ENCODE measurements at places on chromosomes 3 and 15. TPM values are rescaled to one million over a fixed set of nuclear protein-coding genes. Genes with fewer than 3 reads are reported as not detected.

The FSIP1 gene
- 0.21 TPM for total RNA-seq

The FEZF2 gene
- not detected for total RNA-seq

The ALDH1L1 gene
- total RNA-seq, result not detected

The GPR156 gene
- total RNA-seq, result not detected

The EFCC1 gene
- 0.20 TPM for total RNA-seq

The CGNL1 gene
- not detected for total RNA-seq

DNA sequence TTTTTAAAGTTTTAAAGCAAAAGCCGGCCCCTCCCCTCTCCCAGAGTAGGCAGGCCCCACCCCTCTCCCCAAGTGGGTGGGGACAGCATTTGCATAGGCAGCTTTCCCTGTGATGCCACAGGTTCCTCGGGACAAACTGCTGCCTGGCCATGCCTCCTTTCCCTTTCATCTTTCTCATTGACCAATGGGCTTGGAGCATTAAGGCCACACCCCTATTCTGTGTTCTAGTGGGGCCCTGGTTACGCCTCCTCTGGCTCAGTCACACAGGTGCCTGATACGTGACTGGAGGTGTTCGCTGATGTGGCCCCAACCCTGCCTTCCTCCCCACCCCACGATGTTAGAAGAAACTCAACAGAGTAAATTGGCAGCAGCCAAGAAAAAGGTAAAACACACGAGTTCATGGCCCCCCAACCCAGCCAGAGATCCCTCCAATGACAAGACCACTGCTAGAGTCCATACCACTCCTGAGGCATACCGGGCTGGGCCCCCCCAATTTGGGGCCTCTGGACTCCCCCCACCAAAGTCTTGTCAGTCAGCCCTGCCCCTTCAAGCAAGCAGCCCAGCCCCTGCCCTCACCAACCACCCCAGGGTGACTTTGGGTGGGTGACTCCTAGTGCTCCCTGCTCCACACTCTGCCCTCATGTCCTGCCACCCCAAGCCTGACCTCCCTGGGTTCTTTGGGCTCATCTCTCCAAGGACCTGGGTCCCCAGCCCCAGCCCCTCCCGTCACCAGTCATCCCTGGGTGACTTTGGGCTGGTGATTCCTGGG is 62.8 kb upstream of the CSPG4 start:
- H3K4me3 ChIP-seq, result no peak overlapping the region
- H3K27me3 ChIP-seq, result no peaks in the 10 kb centered on the region
- H3K36me3 ChIP-seq, result no peaks in the 10 kb centered on the region
- DNase-seq, result no peak
- peaks cover 3% of the 10 kb centered on the region for H3K4me1 ChIP-seq
- H3K27ac ChIP-seq, result no peak overlapping the region

DNA sequence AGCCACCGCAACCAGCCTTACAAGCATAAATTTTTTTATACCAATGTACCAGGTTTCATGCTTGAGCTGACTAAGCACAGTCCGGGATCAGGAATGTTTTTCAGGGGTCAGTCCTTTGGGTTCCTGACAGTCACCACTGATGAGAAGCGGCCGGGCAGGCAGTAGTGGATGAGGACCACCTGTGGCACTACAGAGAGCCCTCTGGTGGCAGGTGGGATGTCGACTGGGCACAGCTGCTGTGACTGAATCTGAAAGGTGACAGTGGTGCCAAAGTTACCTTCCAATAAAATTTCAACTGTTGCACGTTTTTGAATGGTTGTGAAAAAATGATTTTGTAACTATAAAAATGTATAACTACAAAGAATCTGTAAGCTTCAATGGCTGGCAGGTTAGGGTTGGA is 34.0 kb downstream of the TPRA1 start:
- H3K27ac ChIP-seq, result no peak overlapping the region
- H3K27me3 ChIP-seq, result no peaks in the 10 kb centered on the region
- H3K4me1 ChIP-seq, result peaks cover 7% of the 10 kb centered on the region
- peaks cover 9% of the 10 kb centered on the region for H3K36me3 ChIP-seq
- DNase-seq, result no peak

DNA sequence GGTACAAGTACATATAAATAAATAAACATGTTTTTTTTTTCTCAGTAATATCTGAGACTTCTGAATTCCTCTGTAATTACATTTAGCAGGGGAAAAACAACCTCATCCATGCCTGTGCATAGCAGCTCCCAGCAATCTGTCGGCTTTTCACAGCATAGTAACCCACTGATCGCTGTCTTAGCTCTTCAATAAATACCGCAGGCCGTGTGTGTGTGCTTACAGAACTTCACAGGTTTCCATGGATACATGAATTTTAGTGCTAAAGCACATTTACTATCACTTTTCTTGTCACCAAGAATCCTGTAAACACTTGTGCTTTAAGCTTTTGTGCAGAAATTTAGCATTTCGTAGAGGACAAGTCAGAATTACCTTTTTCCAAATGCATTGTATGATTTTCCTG is 4.0 kb upstream of the PLAAT1 start:
- peaks cover 3% of the 10 kb centered on the region for H3K4me1 ChIP-seq
- no peaks in the 10 kb centered on the region for H3K36me3 ChIP-seq
- no peak overlapping the region for H3K27ac ChIP-seq
- no peak for DNase-seq

DNA sequence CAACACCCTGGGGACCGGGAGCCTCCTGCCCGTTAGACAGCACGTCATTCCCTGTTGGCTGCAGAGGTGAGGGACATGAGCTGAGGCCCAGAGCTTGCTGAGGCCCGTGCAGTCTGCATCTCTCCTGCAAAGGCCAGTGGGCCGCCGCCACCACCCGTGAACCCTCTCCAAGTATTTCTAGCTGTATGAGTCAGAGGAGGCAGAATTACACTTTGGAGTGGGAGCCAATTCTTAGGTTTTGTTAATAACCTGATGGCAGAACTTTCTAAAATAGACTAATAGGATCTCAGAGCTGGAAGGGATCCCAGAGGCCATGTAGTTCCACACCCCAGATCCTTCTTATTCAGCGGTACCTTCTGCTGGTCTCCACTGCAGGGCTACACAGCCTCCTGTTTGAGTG is 335.2 kb upstream of the CTDSPL start:
- H3K4me3 ChIP-seq, result no peak overlapping the region
- H3K4me1 ChIP-seq, result no peaks in the 10 kb centered on the region
- H3K36me3 ChIP-seq, result no peaks in the 10 kb centered on the region
- no peak overlapping the region for H3K27ac ChIP-seq
- DNase-seq, result no peak

DNA sequence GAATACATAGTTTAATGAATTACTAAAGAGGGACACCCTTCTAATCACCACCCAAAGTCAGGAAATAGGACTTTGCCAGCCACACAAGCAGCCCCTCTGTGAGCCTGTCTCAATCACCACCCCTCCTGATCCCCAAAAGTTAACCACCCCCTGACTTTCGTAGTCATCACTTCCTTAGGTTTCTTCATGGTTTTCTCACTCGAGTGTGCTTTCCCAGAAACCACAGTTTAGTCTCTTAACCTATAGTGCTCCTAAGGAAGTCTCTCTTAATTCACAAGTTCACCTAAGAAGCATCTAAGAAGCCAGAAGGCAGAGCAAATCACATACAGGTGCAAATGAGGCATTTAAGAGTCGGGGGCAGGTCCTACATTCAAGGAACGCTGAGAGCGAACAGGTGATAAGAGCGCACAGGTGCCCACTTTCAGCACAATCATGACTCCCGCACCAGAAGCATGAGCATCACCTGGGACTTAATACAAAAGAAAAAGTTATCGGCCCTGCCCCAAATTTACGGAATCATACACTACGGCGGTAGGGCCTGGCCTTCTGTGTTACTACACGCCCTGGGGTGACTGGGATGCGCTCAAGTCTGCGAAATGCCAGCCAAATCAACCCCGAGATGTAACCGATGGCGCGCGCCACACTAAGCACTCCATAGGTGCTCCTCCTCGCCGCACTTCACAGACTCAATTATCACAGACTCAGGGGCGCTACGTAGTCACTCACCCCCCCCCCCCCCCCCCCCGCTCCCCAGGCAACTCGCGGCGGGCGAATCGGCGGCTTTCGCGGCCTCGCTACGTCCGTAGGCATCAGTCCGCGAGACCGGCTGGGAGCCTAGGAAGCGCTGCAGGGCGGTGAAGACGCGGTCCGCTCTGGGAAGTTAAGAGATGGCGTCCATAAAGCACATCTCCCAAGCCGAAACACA is 815 bp downstream of the ULK4 start:
- peak overlapping the region; percentile 87 for H3K27ac ChIP-seq
- H3K36me3 ChIP-seq, result no peaks in the 10 kb centered on the region
- no peaks in the 10 kb centered on the region for H3K27me3 ChIP-seq
- peak; percentile 54 for DNase-seq
- H3K4me1 ChIP-seq, result peaks cover 13% of the 10 kb centered on the region

DNA sequence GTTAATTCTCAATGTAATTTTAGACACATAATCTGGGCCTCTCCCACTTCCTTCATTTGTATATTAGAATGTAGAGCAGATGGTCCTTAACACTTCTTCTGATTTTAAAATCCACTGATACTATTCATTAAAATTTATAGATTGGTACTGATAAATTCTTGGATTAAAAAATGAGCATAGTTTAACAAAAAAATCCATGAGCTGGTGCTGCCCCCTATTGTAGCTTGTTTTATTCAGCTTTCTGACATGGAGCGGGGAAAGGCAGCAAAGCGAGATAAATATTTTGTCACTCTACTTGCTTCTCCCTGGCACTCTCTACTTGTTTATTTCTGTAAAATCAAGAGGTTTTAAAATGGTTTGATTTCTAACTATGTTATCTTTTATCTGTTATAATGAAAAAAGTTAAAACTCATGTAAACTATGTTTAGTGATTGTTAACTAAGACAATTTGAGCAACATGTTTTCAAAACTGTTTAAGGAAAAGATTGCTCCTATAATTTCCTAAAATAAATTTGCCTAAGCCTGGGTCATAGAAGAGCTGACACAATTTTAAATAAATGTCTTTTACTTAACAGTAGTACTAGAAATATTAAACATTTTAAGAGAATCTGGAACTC is 26.5 kb upstream of the PLOD2 start:
- no peaks in the 10 kb centered on the region for H3K36me3 ChIP-seq
- peaks cover 18% of the 10 kb centered on the region for H3K27me3 ChIP-seq
- DNase-seq, result peak; percentile 26
- no peak overlapping the region for H3K4me3 ChIP-seq
- H3K4me1 ChIP-seq, result no peaks in the 10 kb centered on the region

GRCh38 chr3:126671521-126671920 is 16.6 kb upstream of the TXNRD3 start:
- no peaks in the 10 kb centered on the region for H3K36me3 ChIP-seq
- peaks cover 6% of the 10 kb centered on the region for H3K4me1 ChIP-seq
- H3K4me3 ChIP-seq, result no peak overlapping the region

DNA sequence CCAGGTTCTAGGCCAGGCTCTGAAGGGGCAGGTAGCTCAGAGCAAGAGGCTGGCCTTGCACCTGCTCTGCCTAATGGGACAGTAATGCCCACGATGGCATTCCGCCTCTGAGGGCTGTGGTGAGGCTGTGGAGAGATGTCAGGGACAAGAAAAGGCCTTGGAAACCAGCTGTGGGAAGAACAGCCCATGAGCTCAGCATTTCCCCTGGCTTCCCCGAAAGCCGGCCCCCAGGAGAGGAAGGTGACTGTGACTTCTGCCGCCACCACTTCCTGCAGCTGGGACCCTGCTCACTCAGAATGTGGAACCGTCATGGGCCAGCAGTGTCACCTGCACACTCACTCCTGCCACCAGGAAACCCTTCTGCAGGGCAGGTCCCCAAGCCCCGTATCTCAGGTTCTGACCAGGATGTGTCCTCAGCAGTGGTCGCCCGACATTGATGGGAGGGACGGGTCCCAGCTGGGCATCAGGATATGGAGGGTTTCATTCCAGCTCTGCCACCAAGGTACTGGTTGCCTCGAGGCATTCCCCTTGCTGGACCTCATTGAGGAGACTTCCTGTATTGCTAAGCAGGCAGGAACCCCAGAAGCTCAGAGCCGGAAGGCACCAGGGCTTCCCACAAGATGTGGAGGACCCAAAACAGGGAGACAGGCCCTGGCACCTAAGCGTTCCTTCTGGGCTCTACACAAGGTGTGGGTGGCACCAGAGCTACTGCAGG is 30.7 kb downstream of the SEMA7A start:
- peaks cover 65% of the 10 kb centered on the region for H3K4me1 ChIP-seq
- peaks cover 3% of the 10 kb centered on the region for H3K36me3 ChIP-seq
- H3K4me3 ChIP-seq, result peak overlapping the region; percentile 53
- peak; percentile 97 for DNase-seq

- H3K4me1 ChIP-seq, result no peaks in the 10 kb centered on the region
- no peak overlapping the region for H3K27ac ChIP-seq
- H3K36me3 ChIP-seq, result no peaks in the 10 kb centered on the region
- H3K27me3 ChIP-seq, result no peaks in the 10 kb centered on the region
Observed at GRCh38 chr3:147960786-147961185, 551.6 kb downstream of the ZIC1 start.

GRCh38 chr15:45337224-45337623 is 41.1 kb downstream of the GATM start:
- H3K4me1 ChIP-seq, result peaks cover 3% of the 10 kb centered on the region
- no peak overlapping the region for H3K27ac ChIP-seq
- no peak for DNase-seq
- peaks cover 2% of the 10 kb centered on the region for H3K27me3 ChIP-seq
- no peaks in the 10 kb centered on the region for H3K36me3 ChIP-seq

- DNase-seq, result no peak
- peak overlapping the region; percentile 45 for H3K4me3 ChIP-seq
- peaks cover 36% of the 10 kb centered on the region for H3K4me1 ChIP-seq
- H3K27ac ChIP-seq, result no peak overlapping the region
Observed at GRCh38 chr15:73925848-73926218, 429 bp upstream of the LOXL1 start.

DNA sequence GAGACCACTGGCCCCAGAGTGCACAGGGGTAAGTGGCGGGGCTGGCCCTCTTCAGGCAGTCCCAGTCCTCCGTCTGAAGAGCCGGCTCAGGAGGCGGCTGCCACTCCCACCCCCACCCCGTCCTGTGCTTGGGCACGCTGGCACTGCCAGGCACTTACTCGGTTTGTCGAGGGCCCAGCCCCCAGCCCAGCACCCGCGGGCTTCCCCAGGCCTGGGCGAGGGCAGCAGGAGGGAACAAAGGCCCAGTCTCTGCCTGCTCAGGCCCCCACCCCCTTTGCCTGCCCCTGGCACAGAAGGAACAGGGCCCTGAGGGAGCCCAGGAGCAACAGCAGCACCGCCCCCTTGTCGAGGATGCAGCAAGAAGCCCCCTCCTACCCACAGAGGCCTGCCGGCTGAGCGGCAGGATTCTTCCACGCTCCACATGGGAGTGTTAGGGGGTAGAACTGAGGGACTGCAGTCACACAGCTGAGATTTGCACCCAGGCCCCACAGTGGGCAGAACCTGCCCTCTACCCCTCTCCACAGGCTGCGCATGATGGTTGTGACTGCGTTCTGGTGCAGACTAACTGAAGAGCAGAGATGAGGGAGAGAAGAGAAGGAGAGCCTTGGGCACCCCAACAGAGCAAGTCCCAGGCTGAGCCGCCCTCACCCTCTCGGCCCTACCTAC is 8.9 kb downstream of the DUSP7 start:
- DNase-seq, result no peak
- no peak overlapping the region for H3K4me3 ChIP-seq
- H3K36me3 ChIP-seq, result peaks cover 10% of the 10 kb centered on the region
- no peaks in the 10 kb centered on the region for H3K27me3 ChIP-seq

GRCh38 chr3:188370081-188370830 is 216.3 kb downstream of the LPP start:
- H3K27ac ChIP-seq, result no peak overlapping the region
- no peak overlapping the region for H3K4me3 ChIP-seq
- H3K36me3 ChIP-seq, result peaks cover 8% of the 10 kb centered on the region
- H3K4me1 ChIP-seq, result peaks cover 9% of the 10 kb centered on the region
- no peaks in the 10 kb centered on the region for H3K27me3 ChIP-seq
- DNase-seq, result no peak

GRCh38 chr15:80003171-80003570 is 32.2 kb upstream of the BCL2A1 start:
- H3K36me3 ChIP-seq, result no peaks in the 10 kb centered on the region
- DNase-seq, result no peak
- H3K27ac ChIP-seq, result peak overlapping the region; percentile 51
- H3K4me3 ChIP-seq, result no peak overlapping the region

Data from activated naive CD4-positive, alpha-beta T cell treated with anti-CD3 and anti-CD28 coated beads for 36 hours (primary cell).